ENCODE measurements at places on chromosomes 4 and X. TPM values are rescaled to one million over a fixed set of nuclear protein-coding genes. Genes with fewer than 3 reads are reported as not detected.

SEC31A gene
- 492 TPM for total RNA-seq

CMC4 gene
- total RNA-seq: 16.4 TPM

HMGB3 gene
- 10.6 TPM for total RNA-seq

SYP gene
- 0.39 TPM for total RNA-seq

GRPR gene
- total RNA-seq: 0.13 TPM

ODAPH gene
- not detected for total RNA-seq

SLIT2 gene
- total RNA-seq: 0.13 TPM

CORIN gene
- total RNA-seq: 0.52 TPM

Measured in articular chondrocyte of knee joint (primary cell).